Gastrocnemius medialis (tissue), 4 donors: ENCODE measurements at places on chromosomes 7 and 10. TPM values are rescaled to one million over a fixed set of nuclear protein-coding genes. Genes with fewer than 3 reads are reported as not detected.

C1QL3 gene
- not detected for total RNA-seq

DNA sequence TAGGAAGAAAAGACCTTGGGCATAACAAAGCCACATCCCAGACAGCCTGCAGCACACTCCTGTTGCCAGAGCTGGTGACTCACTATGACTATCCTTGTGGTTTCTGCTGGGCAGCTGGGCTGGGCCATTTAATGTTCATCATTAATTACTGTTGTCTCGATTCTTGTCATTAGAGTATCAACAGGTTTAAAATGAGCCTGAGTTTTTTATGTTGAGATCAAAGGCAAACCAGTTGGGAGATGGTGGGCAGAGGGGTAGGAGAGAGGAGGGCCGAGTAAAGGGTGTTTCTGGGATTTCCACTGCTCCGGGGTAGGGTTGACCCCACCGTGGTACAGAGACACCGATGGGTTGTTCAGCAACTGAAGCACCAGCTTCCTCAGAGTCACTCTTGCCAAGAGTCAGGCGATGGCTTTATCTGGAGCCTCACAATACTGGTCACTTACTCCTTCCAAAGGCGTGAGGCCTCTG lies 128.7 kb upstream of the LYZL1 start:
- H3K27me3 ChIP-seq: no peaks in the 10 kb centered on the region
- H3K36me3 ChIP-seq: no peaks in the 10 kb centered on the region
- no peak for DNase-seq
- H3K4me1 ChIP-seq: no peaks in the 10 kb centered on the region
- H3K4me3 ChIP-seq: no peak overlapping the region
- H3K27ac ChIP-seq: no peak overlapping the region

DNA sequence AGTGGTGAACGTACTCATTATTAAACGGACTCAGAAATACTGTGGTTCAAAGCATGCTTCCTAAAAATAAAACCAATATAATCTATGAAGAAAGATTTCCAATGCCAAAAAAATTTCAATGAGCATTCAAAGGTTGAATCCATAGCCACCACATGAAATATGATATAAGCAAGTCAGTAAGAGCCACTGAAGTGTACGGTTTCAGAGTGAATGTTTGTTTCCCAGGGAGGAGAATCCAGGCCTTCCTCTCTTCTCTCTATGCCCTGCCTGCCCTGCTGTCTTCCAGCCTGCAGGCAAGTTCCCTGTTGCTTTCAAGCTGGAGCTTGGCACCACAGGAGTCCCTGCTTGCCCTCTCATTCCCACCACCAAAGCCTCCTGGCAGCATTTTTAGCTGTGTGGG lies 1171.6 kb upstream of the C7orf33 start:
- H3K4me3 ChIP-seq: no peak overlapping the region
- no peaks in the 10 kb centered on the region for H3K36me3 ChIP-seq
- DNase-seq: no peak
- no peaks in the 10 kb centered on the region for H3K4me1 ChIP-seq
- no peaks in the 10 kb centered on the region for H3K27me3 ChIP-seq

DNA sequence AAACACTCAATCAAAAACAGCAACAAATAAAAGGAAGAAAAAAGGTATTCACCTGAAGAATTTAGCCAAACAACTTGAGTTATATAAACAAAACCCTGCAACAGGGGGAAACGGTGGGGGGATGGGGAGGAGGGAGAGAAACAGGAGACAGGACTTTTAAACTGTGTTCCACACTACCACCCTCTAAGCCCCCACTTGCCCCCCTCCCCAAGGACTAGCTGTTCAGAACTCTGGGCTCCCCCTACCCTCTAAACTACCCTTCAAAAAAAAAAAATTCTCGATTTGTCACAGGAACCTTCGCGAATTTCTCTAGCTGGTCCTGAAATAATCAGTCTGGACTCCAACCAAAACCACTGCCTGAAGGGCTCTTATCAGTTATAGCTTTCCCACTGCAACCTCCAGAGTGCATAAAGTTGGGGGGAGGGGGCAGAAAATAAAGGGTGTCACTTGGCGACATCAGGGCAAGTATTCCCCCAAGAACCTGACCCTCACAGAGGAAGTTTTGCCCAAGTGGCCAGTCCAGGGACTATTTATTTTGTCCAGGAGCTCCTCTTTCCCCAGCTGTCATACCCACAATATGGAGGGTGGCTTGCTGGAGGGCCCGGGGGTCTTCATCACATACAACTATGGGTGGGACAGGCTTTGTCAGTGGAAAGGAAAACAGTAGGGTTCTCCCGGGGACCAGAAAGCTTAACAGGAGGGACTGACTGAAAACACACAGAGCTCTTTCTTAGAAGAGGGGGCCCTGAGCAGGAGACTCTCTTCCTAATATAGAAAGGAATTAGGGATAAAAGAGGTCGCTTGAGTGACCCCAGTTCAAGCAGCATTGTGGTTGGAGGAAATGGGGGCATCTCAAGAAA lies 1.3 kb downstream of the UBE2H start:
- no peaks in the 10 kb centered on the region for H3K27me3 ChIP-seq
- no peaks in the 10 kb centered on the region for H3K36me3 ChIP-seq
- H3K27ac ChIP-seq: peak overlapping the region; percentile 92
- H3K4me1 ChIP-seq: peaks cover 30% of the 10 kb centered on the region
- H3K4me3 ChIP-seq: peak overlapping the region; percentile 97

DNA sequence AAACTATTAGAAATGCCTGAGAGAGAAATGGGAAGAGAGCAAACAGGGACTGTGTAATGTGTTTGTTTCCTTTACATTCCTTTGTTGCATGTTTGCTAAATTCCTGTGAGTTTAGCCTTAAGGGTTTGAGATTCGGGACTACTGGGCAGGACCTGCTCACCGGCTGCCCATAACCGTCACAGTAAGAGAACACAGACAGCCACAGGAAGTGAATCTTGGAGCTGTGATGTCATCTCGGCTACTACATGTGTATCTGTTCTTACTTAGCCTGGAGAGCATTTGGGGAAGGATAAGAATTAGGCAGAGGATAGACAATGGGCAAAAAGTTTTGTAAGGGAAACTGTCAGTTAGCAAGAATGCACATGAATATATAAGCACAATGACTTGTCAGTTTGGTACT lies 485.1 kb upstream of the KLF6 start:
- no peaks in the 10 kb centered on the region for H3K36me3 ChIP-seq
- H3K4me1 ChIP-seq: peaks cover 5% of the 10 kb centered on the region
- H3K27me3 ChIP-seq: no peaks in the 10 kb centered on the region
- peak; percentile 29 for DNase-seq

LRRC61 gene
- total RNA-seq: 6.8 TPM

- H3K4me1 ChIP-seq: peaks cover 4% of the 10 kb centered on the region
- peak overlapping the region; percentile 55 for H3K4me3 ChIP-seq
- peak overlapping the region; percentile 70 for H3K27ac ChIP-seq
- H3K36me3 ChIP-seq: no peaks in the 10 kb centered on the region
- DNase-seq: peak; percentile 59
Measured at GRCh38 chr7:4882169-4883032, 1.1 kb downstream of the RADIL start.

GRCh38 chr10:126689461-126689994 lies 19.0 kb upstream of the C10orf90 start:
- H3K27ac ChIP-seq: no peak overlapping the region
- H3K4me1 ChIP-seq: no peaks in the 10 kb centered on the region
- H3K4me3 ChIP-seq: no peak overlapping the region
- no peak for DNase-seq

VWA2 gene
- total RNA-seq: not detected

GRCh38 chr10:75652146-75652740 lies 220.8 kb downstream of the LRMDA start:
- no peak for DNase-seq
- no peak overlapping the region for H3K27ac ChIP-seq
- H3K4me3 ChIP-seq: no peak overlapping the region

FBXL13 gene
- not detected for total RNA-seq

C10orf105 gene
- not detected for total RNA-seq

DNA sequence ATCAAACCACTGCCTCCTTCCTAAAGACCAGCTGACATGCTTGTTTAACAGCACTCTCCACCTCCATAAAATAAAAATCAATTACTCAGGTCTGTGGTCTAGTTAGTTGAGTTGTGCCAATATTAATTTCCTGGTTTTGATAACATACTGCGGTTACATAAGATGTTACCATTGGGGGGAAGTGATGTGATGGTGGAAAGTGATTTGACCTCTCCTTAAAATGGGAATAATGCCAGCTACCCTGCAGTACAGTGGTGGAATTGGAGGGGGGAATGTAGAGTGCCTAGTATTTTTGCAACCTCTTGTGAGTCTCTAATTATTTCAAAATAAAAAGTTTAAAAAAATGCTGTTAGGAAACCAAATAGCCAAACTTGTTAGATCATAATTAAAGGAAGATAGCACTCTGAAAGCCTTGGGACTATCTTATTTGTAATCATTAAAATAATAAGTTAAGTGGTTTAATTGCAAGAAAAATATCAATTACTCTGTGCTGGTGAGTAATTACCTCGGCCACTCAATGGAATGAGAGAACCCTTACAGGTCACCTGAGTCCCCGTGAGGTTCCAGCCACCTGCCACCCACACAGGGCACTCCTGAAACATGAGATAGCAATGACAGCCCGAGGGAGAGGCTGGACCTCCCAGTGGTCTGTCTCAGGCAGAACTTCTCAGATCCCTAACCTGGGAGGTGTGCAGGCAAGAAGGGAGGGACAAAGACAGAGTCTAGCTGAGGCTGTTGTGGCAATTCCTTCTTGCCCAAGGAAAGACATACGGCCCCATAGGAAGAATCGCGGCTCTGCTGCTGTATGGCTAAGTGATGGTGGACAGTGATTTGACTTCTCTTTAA lies 94.1 kb downstream of the SH3PXD2A start:
- H3K36me3 ChIP-seq: no peaks in the 10 kb centered on the region
- no peak overlapping the region for H3K4me3 ChIP-seq
- peak overlapping the region; percentile 88 for H3K27ac ChIP-seq
- H3K27me3 ChIP-seq: no peaks in the 10 kb centered on the region
- peak; percentile 74 for DNase-seq
- peaks cover 90% of the 10 kb centered on the region for H3K4me1 ChIP-seq

- peak overlapping the region; percentile 100 for H3K27ac ChIP-seq
- no peak overlapping the region for H3K4me3 ChIP-seq
- peak; percentile 48 for DNase-seq
- H3K27me3 ChIP-seq: no peaks in the 10 kb centered on the region
- no peaks in the 10 kb centered on the region for H3K36me3 ChIP-seq
- peaks cover 64% of the 10 kb centered on the region for H3K4me1 ChIP-seq
Measured at GRCh38 chr10:3775696-3776551, 9.1 kb downstream of the KLF6 start.

WEE2 gene
- not detected for total RNA-seq

DNA sequence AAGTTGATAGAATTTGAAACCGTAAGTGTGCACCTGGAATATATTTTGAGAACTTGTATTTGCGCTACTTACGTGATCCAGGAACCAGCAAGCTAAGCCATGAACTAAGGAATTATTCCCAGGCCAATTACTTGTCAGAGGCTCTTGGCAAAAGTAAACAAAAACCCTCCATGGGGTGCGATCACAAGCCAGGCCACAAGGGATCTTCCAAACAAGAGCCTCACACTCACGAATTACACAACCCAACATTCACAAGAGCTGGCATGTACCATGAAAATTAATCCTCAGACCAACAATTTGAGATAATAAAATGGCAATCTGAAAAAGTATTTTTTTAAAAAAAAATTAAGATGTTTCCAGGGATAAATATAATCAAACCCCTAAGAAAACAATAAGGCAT lies 467.0 kb upstream of the AKR1E2 start:
- DNase-seq: no peak
- no peaks in the 10 kb centered on the region for H3K27me3 ChIP-seq
- H3K27ac ChIP-seq: no peak overlapping the region
- H3K4me3 ChIP-seq: no peak overlapping the region
- H3K4me1 ChIP-seq: no peaks in the 10 kb centered on the region

SLC13A1 gene
- total RNA-seq: not detected

DNA sequence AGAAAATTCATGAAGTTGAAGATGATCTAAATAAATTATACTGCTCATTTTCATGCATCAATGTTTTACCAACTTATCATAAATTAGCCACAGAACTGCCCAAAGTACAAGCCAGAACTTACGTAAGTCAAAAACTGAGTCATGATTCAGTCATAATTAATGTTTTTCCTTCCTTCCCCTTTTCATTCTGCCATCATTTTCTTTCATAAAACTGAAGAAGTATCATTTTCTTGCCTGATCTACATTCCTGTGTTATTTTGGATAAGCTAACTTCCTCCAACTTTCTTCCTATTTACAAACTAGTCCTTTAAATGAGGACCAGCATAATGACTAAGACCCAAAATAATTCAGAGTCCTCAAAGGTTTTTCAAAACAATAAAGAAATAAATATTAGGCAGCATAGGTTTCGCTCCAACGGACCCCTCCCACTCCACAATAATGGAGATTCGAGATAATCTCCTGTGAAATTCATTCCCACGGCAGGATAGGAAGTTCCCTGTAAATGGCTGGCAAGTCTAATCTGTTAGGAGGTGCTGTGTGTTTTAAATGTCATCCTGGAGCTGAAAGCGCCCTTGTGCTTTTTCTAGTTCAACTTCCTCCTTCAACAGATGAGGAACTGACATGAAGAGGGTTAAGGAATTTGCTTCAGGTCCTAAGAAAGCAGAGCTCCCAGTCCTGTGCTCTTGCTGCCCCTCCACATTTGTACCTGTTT lies 218.9 kb downstream of the DOCK4 start:
- no peak for DNase-seq
- no peaks in the 10 kb centered on the region for H3K27me3 ChIP-seq
- no peaks in the 10 kb centered on the region for H3K36me3 ChIP-seq
- peaks cover 11% of the 10 kb centered on the region for H3K4me1 ChIP-seq

LIPF gene
- total RNA-seq: not detected

DNA sequence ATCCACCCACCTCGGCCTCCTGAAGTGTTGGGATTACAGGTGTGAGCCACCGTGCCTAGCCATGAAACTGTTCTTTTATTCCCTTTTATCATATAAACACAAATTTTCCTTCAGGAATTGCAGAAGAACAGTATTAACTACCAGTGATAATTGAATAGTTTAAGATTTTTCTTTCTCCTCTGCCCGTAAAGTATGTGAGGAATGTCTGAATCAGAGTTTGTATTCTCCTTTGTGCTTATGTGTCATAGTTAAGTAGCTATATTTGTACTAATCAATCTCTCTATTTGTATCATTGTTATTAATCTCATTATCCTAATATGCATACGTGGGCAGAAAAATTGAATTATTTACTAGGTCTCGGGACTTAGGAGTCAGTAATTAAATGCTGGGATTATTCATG lies 83.6 kb downstream of the ZNF277 start:
- DNase-seq: no peak
- no peak overlapping the region for H3K4me3 ChIP-seq
- H3K27ac ChIP-seq: no peak overlapping the region
- no peaks in the 10 kb centered on the region for H3K36me3 ChIP-seq
- no peaks in the 10 kb centered on the region for H3K4me1 ChIP-seq
- H3K27me3 ChIP-seq: no peaks in the 10 kb centered on the region

- DNase-seq: no peak
- no peak overlapping the region for H3K27ac ChIP-seq
- H3K27me3 ChIP-seq: no peaks in the 10 kb centered on the region
- peaks cover 8% of the 10 kb centered on the region for H3K4me1 ChIP-seq
Measured at GRCh38 chr10:42962110-42962901, 114.6 kb upstream of the RET start.
